Sigmoid colon (tissue), 7 donors: ENCODE measurements at places on chromosomes 13 and 19. TPM values are rescaled to one million over a fixed set of nuclear protein-coding genes. Genes with fewer than 3 reads are reported as not detected.

PSG6 gene
- polyA plus RNA-seq: not detected

ZNF492 gene
- not detected for polyA plus RNA-seq

INSL3 gene
- polyA plus RNA-seq: not detected

BRME1 gene
- 9.0 TPM for polyA plus RNA-seq

SWSAP1 gene
- 3.9 TPM for polyA plus RNA-seq

CEACAM21 gene
- polyA plus RNA-seq: not detected
